T-helper 9 cell (primary cell): ENCODE measurements at places on chromosomes 12 and 14.
A peak's percentile ranks its signal among the peaks of the same experiment; 100 is the strongest.

GRCh38 chr12:92442782-92443181, 260.0 kb upstream of the PLEKHG7 start:
- no peak for DNase-seq

DNA sequence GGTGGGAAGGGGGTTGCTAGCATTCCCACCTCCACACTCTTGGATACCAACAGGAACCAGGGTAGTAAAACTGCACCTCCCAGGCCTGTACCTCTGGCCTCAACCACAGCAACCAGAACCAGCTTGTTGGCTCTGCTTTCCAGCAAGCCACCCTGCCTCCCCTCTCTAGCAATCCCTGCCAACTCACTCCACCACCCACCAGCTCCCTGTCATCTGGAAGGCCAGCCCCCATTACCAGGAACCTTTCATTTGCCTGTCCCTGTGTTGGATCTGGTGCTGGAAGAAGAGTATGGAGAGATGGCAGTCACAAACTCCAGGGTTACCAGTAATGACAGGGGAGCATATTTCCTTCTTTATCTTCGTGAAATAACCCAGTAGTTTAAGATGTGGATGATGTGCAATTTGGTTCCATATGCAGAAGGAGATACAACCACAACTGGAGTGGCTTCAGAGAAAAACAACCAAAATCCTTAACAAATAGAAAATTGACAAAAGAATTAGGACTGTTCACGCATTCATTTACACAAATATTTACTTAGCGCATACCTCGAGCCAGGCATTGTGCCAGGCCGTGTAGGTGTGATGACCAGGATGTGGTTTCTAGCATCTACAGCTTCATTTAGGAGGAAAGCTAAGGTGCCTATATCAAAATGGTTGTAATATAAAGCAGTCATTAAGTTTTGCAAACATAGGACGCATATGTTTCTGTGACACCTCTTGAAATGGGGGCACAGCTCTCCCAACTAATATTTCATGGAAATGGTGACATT, 3.4 kb downstream of the B4GALNT3 start:
- no peak for DNase-seq

- DNase-seq, result no peak
Measured at GRCh38 chr12:130487636-130488357, 150.1 kb downstream of the PIWIL1 start.

DNA sequence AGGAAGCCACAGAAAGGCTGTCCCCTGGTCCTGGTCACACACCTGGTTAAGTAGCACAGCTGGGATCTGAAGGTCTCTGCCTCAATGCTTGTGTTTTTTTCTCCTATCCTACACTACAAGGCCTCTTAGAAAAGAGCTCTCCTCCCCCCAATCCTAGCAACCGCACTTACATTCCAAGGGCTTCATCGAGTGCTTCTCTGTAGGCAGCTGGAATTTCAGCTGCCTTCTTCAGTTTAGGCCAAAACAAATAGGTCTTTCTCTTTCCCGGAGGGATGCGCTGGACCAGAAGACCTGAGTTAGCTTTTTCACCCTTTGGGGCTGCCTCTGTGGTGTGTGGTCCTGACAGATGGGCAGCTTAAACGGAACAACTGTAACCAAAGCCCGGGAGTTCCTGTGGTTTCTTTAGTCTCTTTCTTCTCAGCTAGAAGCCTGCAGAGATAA, 109.7 kb downstream of the GPATCH2L start:
- no peak for DNase-seq

DNA sequence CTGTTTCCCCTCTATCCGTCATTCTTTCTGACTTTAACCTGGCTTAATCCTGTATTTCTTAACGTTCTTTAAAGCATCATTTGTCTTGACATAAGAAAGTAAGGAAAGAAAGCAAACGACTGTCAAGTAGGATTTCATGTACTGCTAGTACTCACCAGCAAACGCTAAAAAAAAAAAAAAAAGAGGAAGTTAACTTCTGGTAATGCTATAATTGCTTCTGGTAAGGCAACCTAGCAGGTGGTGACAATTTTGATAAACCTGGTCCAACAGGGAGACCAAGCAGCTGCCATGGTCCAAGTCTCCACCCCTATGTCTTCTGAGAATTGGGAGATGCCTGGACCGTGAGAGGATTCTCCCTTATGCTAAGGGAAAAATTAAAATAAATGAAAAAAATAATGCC, 306.6 kb downstream of the DAD1 start:
- DNase-seq, result no peak

- no peak for DNase-seq
Measured at GRCh38 chr12:94139816-94140215, 8.6 kb upstream of the PLXNC1 start.

GRCh38 chr12:131511391-131511802, 199.5 kb upstream of the SFSWAP start:
- no peak for DNase-seq

GRCh38 chr14:64945431-64946178, 3.1 kb upstream of the GPX2 start:
- DNase-seq, result no peak

GRCh38 chr14:68672609-68673285, 120.1 kb downstream of the ZFP36L1 start:
- no peak for DNase-seq

GRCh38 chr12:112353393-112353792, 28.8 kb downstream of the HECTD4 start:
- no peak for DNase-seq

DNA sequence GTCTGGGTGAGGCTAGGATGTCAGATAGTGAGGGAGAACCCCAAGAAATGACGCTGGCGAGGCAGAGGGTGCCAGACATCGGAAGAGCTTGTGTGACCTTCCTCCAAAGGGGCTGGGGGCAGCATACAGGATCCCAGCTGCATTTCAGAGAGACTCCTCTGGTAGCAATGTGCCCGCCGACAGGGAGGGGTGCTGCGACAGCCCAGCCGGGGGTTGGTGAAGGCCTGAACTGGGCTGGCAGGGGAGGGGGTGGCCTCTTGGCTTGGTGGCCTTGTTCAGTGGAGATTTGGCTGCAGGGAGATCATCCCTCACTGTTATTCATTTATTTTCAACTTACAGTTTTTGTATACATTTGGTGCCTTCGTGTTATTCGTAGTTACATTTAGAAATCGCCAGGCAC, 5.2 kb downstream of the TCHP start:
- DNase-seq, result no peak

DNA sequence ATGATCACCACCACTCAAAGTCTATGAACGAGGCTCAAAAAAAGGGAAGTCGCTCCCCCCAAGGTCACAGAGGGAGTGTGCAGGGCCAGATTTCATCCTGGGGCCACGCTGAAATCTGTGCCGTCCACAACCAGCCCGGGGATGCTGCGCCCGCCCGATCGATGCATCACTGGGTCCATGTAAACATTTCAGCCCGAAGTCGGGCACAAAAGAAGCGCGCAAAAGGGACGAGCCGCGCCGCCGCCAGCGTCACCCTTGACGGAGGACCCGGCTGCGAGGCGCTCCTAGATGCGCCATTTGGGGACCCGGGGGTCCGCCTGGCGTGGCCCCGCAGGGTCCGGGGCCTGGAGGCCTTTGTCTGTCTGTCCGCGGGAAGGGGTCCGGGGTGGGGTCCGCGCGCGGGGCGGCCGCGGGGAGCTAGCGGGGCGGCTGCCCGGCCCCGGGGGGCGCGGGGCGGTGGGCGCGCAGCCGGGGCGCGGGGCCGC, 503 bp downstream of the FBXO21 start:
- DNase-seq, result peak; percentile 13

DNA sequence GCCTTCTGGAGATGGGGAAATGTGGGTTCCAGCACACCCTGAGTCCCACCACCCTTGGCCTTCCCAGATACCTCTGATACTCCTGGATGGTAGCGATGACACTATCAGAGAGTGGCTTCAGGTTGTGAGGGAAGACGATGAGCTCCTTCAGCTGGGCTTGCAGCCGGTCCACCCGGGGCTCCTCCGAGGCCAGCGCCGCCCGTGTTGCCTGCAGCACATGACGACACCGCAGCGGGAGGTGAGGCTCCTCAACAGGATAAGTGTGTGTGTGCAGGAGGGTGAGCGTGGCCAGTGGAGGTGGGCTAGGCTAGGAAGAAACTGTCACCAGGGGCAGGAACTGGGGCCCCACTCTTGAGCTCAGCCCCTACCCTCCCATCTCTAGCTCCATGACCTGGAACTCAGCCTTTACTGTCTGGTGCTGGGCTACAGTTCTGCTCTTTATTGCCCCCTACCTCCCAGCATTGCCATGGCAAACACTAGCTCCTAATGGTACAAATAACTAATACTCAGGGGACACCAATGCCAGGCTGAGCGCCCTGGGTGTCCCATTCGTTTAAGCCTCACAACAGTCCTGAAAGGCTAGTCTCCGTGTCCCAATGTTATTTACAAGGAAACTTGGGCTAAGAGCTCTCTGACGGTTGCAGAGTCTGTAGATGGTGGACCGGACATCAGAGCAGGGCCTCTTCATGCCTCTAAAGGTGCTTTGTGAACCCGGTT, 64.1 kb downstream of the SYNE3 start:
- DNase-seq, result no peak

- DNase-seq, result no peak
Measured at GRCh38 chr12:108635201-108635996, 1.7 kb upstream of the SELPLG start.

DNA sequence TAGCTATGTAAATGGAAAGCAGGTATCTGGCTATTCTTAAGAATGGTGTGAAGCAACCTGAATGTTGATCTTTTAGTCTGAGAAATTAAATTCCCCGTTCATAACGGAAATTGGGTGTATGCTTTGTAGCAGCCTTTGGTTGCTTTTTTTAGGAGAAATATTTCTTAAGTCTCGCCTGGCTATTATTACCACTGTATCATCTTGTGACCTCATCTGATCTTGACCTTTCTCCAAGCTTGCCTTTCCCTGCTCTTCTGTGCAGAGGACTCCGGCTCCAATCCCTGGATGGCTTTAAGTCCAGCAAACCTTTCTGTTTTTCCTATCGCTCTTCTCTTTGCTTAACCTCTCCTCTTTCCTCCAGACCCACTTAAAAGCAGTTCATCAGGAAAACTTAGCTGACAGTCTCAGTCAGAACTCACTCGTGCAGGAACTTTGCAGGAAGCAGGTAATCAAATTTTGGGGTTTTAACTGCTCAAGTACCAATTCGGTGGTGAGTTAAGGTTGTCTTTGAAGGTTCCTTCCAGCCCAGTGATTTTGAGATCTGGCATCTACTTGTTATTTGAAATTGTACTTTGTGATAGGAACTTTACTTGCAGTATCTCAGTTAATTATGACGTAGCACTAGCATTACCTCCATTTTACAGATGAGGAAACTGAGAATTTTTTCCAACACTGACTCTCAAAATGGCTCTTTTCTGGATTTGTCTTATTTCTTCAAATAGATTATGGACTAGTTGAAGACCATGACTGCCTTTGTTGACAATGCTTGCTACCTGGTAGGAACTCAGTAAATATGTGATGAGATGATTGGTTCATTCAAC, 14.1 kb downstream of the PPFIBP1 start:
- DNase-seq, result no peak

- DNase-seq, result no peak
Measured at GRCh38 chr14:81625343-81625742, 91.7 kb upstream of the SEL1L start.

DNA sequence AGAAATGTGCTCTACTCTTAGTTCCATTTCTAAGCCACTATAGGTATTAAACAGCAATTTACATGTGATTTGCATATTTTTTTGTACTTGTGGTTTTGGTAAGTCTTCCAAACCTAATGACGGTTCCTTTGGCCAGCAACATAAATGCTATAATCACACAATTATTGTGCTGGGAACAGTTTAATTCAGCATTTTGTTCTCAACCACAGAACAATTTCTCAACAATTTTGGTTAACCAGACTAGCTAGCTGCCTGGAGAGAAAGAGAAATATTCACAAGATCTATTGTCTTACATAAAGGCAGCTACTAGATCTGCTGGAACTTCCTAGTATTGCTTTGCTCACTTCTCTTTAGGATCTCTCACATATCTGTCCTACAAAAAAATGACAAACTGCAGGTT, 265.3 kb downstream of the SOX5 start:
- DNase-seq, result no peak

- no peak for DNase-seq
Measured at GRCh38 chr12:123013185-123014095, 33.0 kb downstream of the ARL6IP4 start.

- no peak for DNase-seq
Measured at GRCh38 chr12:108332791-108333382, 6.2 kb downstream of the CMKLR1 start.

DNA sequence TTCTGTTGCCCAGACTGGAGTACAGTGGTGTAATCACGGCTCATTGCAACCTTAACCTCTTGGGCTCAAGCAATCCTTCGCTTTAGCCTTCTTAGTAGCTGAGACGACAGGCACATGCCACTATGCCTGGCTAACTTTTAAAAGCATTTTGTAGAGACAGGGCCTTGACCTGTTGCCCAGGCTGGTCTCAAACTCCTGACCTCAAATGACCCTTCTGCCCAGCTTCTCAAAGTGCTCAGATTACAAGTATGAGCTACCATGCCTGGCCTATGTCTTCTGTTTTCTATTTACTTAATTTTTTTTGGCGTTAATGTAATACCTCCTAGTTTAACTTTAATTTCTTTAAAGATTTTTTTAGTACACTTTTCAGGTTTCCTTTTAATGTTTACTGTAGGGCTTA, 20.6 kb upstream of the KLRF1 start:
- no peak for DNase-seq

DNA sequence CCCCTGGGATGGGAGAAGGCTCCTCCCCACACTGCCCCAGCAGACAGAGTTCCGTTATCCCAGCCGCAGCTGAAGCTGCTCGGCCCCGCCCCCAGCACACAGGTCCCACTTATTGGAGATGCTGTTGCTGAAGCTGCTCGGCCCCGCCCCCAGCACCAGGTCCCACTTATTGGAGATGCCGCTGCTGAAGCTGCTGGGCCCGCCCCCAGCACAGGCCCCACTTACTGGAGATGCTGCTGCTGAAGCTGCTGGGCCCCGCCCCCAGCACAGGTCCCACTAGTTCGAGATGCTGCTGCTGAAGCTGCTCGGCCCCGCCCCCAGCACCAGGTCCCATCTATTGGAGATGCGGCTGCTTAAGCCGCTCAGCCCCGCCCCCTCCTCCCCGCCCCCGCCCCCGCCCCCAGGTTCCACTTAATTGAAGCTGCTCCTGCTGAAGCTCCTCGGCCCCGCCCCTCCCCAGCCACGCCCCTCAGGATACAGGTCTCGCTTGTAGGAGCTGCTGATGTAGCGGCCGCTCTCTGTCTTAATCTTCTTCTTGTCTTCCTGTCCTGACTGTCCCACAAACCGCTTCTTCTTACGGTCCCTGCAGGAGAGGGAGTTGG, 12.0 kb downstream of the CFAP73 start:
- DNase-seq, result no peak

DNA sequence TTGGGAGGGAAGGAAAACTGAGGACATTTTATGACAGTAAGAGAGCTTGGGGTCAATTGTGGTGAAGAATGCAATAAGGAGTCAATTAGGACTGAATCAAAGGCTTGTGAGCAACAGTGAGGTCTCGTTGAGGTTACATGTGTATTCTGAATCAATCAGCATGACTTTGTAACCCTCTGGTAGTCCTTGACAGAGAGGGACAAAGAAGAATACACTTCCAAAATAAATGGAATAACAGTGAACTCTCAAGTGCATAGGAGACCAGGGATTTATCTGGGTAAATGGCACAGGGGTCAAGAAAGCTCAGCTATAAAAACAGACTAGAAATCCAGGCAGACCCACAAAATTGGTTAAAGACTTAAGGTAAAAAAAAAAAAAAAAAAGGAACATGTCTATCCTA, 85.1 kb upstream of the NAV3 start:
- DNase-seq, result no peak
